NCI-H774 (cell line): ENCODE measurements at places on chromosomes 3 and 15.

DNA sequence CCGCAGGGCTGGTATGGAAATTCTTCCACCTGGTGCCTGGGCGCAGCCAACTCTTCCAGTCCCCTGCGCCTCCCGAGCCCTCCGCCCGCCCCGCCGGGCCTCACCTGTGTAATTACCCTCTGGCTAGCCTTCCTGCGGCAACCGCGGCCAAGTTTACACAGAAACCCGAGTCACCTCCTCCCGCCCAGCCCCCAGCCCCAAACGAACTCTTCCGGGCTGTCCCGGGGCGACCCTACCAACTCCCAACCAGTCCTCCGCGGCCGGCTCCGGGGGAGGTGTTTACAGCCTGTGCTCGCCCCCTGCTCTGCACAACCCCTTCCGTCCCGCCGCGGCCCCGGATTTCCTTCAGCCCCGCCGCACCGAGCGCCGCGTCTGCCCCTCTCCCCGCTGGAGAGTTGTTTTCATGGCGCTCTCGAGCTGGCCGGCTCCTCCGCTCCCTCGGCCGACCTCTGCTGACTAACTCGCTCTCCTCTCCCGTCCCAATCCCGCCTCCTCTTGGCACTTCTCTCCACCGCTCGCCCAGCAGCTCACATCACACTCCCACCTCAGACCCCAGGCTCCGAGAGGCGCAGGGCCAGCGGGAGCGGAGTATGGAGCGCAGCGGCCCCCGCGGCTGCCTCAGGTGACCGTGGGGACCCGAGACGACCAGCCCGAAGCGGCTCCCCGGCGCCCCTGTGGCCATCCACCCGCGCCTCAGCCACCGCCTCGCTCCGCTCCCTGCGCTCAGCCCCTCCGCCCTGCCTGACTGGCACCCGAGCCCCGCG lies 538 bp downstream of the ATOSA start:
- peak; percentile 53 for DNase-seq

DNA sequence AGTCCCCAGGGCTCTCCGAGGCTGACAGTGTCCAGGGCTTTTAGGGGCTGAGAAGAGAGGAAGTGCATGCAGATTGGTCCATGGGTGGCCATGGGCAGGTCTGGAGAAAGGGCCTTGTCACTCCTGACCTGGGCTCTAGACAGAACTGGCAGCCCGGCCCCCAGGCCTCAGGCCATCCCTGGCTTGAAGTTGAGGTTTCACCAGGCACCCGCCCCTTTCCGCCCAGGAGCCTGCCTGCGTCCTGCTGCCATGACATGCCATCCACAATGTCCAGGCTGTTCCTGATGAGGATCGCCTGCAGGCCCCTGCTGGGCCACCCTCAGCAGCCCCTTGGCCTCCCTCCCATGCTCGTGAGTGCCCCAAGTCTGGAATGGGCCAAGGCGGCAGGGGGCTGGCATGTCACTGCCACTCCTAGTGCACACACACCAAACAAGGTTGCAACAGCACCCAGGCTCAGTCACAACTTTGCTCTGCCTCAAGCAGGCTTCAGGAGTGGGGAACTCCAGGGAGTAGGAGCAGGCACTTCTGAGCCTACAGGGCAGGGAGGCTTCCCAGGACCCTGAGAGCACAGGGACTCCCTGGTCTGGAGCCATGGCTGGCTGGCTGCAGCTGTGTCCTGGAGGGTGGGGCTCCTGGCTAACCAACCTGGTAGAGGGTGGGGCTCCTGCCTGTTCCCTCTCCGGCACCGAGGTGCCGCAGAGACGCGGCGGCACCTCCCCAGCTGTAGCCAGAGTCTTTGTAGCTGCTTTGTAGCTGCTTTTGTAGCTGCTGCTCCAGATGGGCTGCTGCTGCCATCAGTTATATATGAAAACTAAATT lies 1457.1 kb upstream of the GBE1 start:
- no peak for DNase-seq

GRCh38 chr15:85706779-85707518 lies 87.8 kb downstream of the KLHL25 start:
- DNase-seq: no peak

DNA sequence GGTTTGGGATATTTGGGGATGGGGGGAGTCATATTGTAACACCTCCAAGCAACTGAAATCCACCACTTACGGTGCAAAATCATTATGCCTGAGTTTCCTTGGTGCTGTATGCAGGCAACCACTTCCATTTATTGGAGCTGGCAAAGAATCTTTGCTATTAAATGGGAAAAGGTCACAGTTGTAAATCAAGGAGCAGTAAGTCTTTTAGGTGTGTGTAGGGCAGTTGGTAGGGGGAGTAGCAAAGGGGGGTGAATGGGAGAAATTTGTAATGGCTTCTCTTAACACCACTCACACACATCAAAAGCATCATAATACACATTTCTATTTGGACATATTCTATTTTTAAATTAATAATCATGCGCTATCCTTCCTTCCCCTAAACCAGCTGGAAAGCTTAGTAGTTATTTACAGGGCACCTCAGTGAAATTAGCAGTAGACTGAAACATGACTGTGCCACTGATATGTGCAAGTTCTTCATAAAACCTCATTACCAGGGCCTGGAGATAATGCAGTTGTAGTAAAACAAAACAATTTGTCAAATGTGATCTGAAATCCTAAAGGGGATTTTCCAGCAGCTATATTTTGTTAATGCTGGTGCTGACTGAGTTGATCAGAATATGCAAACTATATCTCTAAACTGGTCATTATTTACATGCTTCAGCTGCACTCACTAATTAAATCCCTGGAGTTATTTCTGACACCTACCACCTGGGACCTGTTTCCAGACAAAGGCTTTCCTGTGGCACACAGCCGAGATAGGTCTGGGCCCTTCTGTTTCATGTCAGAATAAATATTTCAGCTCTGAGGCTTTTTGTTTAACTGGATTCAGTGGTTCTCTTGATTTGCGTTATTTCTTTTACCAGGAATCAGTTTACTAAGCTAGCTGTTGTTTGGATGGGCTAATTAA lies 90.1 kb downstream of the B3GALNT1 start:
- DNase-seq: peak; percentile 59

- no peak for DNase-seq
Measured at GRCh38 chr3:42214064-42214463, 51.9 kb downstream of the CCK start.

GRCh38 chr3:42052484-42053351 lies 38.4 kb upstream of the TRAK1 start:
- no peak for DNase-seq

DNA sequence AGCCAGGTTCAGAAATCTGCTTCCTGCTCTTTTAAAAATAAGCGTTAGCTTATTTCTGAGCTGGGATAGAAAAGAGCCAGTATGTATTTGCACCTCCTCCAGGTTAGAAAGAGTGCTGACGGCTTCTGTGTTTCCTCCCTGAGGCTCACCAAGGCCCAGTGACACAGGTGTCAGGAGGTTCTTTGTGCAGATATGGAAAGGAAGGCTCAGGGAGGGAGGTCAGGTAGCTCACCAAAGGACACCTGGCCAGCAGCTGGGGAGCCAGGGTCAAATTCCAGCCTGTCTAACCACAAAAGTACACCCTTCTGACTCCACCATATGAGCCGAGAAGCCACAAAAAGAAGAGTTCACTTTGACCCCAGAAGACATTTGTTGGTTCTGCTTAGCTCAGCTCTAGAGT lies 201.0 kb upstream of the WNT5A start:
- DNase-seq: no peak

DNA sequence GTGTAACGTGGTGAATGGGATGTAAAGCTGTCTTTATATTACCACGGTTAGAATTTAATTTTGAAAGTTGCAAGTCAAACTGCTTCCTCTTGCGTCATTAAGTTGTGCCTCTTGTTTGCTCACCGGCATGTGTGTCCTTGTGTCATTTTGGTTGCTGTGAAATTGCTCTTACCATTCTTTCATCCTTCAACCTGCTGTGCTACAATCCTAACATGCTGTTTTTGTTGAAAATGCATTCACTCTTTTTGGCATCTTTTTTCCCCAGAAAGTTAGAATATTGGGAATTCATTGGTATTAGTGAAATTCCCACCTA lies 164.7 kb downstream of the PGPEP1L start:
- no peak for DNase-seq

DNA sequence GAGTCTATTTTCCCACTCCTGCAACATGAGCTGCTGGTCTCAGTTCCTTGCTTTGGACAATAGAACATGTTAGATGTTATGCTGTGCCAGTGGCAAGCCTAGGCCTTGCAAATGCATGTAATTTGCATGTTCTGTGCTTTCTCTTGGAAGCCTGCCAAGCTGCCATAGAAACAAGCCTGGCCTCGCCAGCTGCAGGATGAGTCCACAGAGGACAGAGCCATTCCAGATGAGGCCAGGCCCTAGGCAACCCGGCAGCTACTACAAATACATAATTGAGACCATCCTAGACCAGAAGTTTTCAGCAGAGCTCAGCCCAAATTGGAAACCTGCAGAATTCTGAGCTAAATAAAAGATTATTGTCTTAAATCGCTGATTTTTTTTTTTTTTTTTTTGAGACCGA lies 39.6 kb downstream of the TRIM69 start:
- DNase-seq: peak; percentile 14

GRCh38 chr3:62143843-62144450 lies 229.4 kb downstream of the FEZF2 start:
- DNase-seq: peak; percentile 58

- DNase-seq: peak; percentile 63
Measured at GRCh38 chr15:59492389-59493377, 54.7 kb downstream of the FAM81A start.

- no peak for DNase-seq
Measured at GRCh38 chr3:151015767-151016477, 43.4 kb upstream of the CLRN1 start.

- no peak for DNase-seq
Measured at GRCh38 chr3:31996195-31996594, 14.6 kb downstream of the ZNF860 start.

GRCh38 chr3:146493761-146494160 lies 24.4 kb upstream of the PLSCR2 start:
- DNase-seq: no peak

DNA sequence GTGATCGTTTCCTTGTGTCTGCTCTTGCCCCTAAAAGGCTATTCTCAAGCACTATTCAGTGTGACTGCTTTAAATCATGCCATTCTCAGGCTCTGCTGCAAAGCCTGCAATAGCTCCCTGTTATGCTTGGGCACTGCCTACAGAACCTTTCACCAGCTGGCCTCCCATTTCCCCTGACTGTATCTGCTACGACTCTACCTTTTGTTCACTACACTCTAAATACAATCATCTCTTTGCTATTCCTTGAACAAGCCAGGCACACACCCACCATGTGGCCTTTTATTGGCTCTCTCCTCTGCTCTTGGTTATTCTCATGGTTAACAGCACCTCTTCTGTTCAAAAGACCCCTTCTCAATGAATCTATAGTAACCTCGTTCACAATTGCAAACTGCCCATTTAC lies 29.6 kb upstream of the FNDC3B start:
- DNase-seq: peak; percentile 14

DNA sequence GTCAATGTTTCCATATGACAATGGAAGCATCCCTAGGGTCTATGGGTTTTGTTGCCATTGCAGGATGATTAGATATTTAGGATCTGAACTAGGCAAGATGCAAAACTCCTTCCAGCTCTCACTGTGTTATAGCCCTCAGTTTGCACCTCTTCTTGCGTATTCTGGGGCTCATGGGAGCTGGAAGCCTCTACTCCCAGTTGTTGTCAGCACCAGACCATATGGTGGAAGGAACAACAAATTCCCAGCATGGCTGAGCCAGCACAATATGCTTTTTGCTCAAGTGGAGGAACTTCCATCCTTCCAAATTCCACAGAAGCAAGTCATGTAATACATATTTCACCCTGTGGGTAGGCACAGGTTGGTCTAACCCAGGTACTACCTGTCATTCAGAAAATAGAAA lies 18.5 kb upstream of the CTXND1 start:
- DNase-seq: no peak

DNA sequence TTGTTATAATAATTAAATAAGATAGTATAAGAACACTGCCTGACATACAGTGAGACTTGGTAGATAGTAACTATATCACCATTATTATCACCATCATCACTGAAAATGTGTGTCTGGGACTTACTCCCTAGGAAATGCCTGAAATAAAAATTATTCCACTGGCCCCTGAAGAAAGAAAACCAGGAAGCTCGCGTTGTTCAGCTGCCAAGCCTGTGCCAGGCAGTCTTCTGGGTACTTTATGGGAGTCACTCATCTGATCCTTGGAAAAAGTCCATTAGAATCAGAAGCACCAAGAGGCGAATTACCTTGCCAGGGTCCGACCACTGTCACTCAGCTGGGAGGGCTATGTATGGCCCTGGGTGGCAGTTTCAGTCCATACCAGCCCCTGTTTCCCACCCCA lies 220.3 kb upstream of the TPM1 start:
- DNase-seq: no peak

GRCh38 chr15:93170329-93170728 lies 81.3 kb upstream of the RGMA start:
- DNase-seq: no peak

GRCh38 chr15:41911691-41912345 lies 18.0 kb upstream of the SPTBN5 start:
- no peak for DNase-seq

DNA sequence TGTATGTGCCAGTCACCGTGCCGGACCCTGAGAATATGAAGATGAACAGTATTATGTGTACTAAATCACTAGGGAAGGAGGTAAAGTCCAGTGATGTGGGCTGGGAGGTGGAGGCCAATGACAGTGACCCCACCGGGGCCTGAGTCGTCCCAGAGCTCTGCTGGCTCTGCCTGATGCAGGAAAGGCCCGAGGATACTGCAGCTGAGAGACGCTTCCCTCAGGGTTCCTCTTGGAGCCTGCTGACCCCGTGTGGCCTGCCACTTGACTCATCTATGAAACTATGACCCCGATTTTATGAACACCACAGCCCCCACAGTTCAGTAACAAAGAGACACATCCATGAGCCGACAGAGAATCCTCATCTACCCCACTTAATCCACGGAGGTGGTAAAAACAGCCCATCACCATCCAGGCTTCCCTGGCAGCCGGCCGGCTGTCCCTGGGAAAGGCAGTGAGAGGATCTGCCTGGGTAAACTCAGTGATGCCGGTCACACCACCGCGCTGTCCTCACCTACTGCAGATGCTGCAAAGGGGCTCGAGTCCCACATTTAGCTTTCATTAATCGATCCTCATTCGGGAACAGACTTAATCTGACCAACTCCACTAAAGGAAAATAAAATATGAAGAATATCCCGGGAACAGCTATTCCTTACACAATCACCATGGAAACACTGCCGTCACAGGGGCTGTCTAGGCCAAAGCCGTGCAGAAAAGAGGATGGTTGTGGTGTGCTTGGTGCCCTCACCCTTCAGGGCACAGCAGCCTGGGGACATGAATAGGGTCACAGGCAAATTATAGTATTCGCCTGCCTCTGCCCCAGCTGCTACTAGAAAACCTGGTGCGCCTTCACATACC lies 82.9 kb downstream of the ARRDC4 start:
- DNase-seq: no peak
